A549 treated with DMSO at 1 μM for 4 hours (cell line): ENCODE measurements at places on chromosomes 2 and 18. TPM values are rescaled to one million over a fixed set of nuclear protein-coding genes. Genes with fewer than 3 reads are reported as not detected.

Gene FTCDNL1
- 2.2 to 3.0 TPM (median 2.6 TPM) in 5 replicates for total RNA-seq

Gene DLX2
- 0.61 to 0.89 TPM (median 0.74 TPM) in 5 replicates for total RNA-seq

Gene HOXD4
- 0.22 to 0.55 TPM (median 0.36 TPM) in 5 replicates for total RNA-seq

Gene CENPA
- total RNA-seq = 44.0 to 61.8 TPM (median 54.6 TPM) in 5 replicates

Gene OST4
- 523 to 646 TPM (median 548 TPM) in 5 replicates for total RNA-seq

Gene SERPINB13
- not detected in 5 replicates for total RNA-seq

Gene NOL4
- not detected in 5 replicates for total RNA-seq

Gene ANKRD62
- total RNA-seq = not detected in 5 replicates

Gene EPG5
- total RNA-seq = 3.3 to 5.6 TPM (median 4.7 TPM) in 5 replicates

Gene COL5A2
- total RNA-seq = 56.0 to 97.1 TPM (median 87.3 TPM) in 5 replicates

Gene ZNF142
- 15.5 to 21.3 TPM (median 19.5 TPM) in 5 replicates for total RNA-seq

Gene DTNA
- total RNA-seq = 0.06 to 0.32 TPM (median 0.17 TPM) in 5 replicates

Gene OTX1
- total RNA-seq = 2.6 to 4.3 TPM (median 3.8 TPM) in 5 replicates

Gene METTL4
- 4.4 to 6.8 TPM (median 6.4 TPM) in 5 replicates for total RNA-seq

Gene GALNT3
- total RNA-seq = not detected in 5 replicates

Gene CUL3
- 72.2 to 83.4 TPM (median 74.2 TPM) in 5 replicates for total RNA-seq

Gene PRSS56
- 0.09 to 0.16 TPM (median 0.12 TPM) in 4 of 5 replicates, not detected in the other for total RNA-seq

Gene TBR1
- 0.01 to 0.11 TPM (median 0.08 TPM) in 3 of 5 replicates, not detected in the others for total RNA-seq

Gene DYSF
- 0.72 to 1.2 TPM (median 0.85 TPM) in 5 replicates for total RNA-seq

Gene AFTPH
- 21.4 to 29.2 TPM (median 24.5 TPM) in 5 replicates for total RNA-seq

Gene CCNYL1
- total RNA-seq = 21.9 to 27.3 TPM (median 25.3 TPM) in 5 replicates

Gene RAB6C
- total RNA-seq = not detected in 5 replicates

Gene GRHL1
- 1.2 to 1.7 TPM (median 1.2 TPM) in 5 replicates for total RNA-seq

Gene HNMT
- 0.28 to 1.2 TPM (median 0.44 TPM) in 5 replicates for total RNA-seq

Gene PDE1A
- 0.09 to 0.11 TPM (median 0.10 TPM) in 4 of 5 replicates, not detected in the other for total RNA-seq

Gene STPG4
- not detected in 5 replicates for total RNA-seq

Gene STAT1
- total RNA-seq = 60.5 to 71.8 TPM (median 66.2 TPM) in 5 replicates

Gene CCDC141
- total RNA-seq = not detected in 5 replicates

Gene SMYD1
- total RNA-seq = not detected in 5 replicates

Gene ANKRD30BL
- total RNA-seq = not detected in 5 replicates

Gene STEAP3
- 39.2 to 47.7 TPM (median 39.9 TPM) in 5 replicates for total RNA-seq

Gene TMEFF2
- 0.19 to 0.36 TPM (median 0.27 TPM) in 5 replicates for total RNA-seq

Gene TLX2
- total RNA-seq = 0.14 to 0.43 TPM (median 0.25 TPM) in 5 replicates

Gene ABHD1
- total RNA-seq = 1.1 to 2.3 TPM (median 1.6 TPM) in 5 replicates

Gene ZBTB7C
- 0.03 to 0.11 TPM (median 0.05 TPM) in 5 replicates for total RNA-seq

Gene ASB18
- total RNA-seq = not detected in 5 replicates

Gene LMAN1
- total RNA-seq = 29.0 to 43.2 TPM (median 38.0 TPM) in 5 replicates

Gene MTHFD2
- 157 to 182 TPM (median 167 TPM) in 5 replicates for total RNA-seq

Gene SCYGR8
- not detected in 5 replicates for total RNA-seq

Gene SCN2A
- 0.11 TPM in 1 of 5 replicates, not detected in the others for total RNA-seq

Gene PLEK
- total RNA-seq = not detected in 5 replicates

Gene UCN
- total RNA-seq = 0.55 to 2.6 TPM (median 1.8 TPM) in 5 replicates

Gene IL1F10
- total RNA-seq = not detected in 5 replicates

Gene REG3A
- not detected in 5 replicates for total RNA-seq

Gene GTF2A1L
- total RNA-seq = not detected in 5 replicates

Gene MTIF2
- 39.3 to 46.1 TPM (median 44.7 TPM) in 5 replicates for total RNA-seq

Gene NEU4
- total RNA-seq = 0.18 to 0.50 TPM (median 0.26 TPM) in 4 of 5 replicates, not detected in the other
